ENCODE measurements at places on chromosomes 12 and 14.
A peak's percentile ranks its signal among the peaks of the same experiment; 100 is the strongest.

DNA sequence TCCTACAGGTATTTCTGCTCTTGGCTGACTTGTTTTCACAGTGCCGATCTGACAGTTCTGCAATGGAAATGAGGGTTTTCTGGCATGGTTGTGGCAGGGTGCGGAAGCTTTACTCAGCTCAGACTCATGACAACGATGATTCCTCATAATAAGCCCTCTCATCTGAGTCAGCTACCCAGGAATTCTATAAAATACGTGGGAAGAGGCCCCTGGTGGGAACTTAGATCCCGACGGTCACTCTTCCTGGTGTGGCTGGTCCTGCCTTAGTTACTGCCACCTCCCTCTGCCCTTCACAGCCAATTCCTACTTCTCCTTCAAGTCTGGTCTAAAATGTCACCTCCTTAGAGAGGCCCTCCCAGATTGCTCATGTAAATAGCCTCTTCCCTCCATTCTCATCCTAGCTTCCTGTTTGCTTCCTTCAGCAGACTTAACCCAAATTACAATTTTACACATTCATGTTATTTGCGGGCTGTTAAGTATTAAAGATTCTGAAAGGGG lies 104.2 kb upstream of the MAP1LC3B2 start:
- peak; percentile 72 for DNase-seq

DNA sequence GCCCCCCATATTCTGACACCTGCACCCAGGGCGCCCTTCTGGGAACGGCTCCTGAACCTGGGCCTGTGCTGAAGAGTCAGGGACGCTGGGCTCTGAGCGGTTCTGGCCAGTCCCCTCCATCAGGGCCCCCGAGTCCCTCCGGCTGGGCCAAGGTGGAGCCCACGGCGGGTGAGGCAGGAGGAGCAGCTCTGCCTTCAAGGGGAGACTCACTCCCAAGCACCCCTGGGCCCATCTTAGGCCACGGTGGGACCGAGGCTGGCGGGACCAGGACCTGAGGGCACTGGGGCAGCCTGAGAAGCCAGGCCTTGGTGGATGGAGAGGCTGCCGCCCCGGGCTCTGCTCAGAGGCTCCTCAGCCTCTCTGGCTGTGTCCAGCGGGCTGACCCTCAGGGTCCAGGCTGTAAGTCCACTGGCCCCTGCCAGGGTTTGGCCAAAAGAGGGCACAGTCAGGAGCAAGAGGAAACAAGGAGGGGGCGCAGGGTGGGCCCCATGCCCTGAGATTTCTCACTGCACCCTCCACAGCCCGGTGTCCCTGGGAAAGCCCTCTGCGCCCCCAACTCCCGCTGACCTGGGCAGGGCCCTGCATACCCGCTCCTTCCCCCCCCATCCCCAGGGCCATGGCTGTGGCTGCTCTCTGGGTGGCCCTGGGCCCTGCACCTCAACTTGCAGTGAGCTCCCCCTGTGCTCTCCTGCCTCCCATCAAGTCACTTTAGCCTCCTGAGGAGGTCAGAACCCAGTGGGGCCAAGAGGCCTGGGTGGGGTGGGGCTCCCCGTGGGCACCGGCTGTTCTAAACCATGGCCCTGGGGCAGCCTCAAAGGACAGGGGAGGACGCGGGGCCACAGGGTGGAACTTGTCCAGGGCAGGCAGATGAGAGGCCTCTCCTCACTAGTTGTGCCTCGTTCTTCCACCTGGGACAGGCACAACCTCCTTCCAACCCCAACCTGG lies 266.4 kb upstream of the SFSWAP start:
- DNase-seq, result no peak

- DNase-seq, result no peak
Measured at GRCh38 chr12:125583071-125583470, 517.8 kb downstream of the AACS start.

DNA sequence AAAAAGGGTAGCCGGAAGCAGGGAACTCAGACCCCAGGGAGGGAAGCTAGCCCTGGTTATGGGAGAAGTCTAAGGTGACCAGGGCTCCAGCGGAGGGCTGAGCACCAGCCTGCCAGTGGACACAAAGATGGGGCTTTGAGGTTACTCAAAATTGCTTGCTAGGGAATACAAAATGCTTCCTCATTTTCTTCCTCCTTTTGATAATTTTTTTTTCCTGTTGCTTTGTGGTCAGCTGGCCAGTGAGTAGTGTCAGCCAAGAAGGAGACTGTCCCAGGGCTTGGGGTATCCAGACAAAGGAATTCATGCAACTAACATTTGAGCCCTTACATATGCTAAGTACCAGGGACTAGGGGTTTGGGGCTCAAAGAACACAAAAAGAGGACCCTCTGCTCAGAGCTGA lies 206.2 kb downstream of the PPM1H start:
- no peak for DNase-seq

DNA sequence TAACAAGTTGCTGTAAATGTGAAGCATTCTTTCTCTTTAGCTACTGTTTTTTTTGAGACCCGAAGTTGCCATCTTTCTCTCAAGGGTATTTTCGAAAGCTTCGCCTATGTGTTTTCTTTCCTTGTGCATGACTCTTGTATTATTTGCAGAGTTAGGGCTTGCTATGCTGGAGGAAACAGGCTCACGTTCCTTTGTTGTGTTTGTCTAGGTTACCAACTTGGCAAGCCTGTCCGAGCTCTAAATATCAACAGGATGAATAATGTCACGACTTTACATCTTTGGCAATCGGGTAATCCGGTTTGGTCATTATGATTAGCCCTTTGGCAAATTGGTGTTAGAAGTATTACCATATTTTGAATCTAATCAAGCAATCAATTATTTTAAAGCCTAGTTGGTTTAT lies 15.9 kb upstream of the ATP6V0A2 start:
- DNase-seq, result no peak
